ENCODE measurements at places on chromosomes 16 and 17.

DNA sequence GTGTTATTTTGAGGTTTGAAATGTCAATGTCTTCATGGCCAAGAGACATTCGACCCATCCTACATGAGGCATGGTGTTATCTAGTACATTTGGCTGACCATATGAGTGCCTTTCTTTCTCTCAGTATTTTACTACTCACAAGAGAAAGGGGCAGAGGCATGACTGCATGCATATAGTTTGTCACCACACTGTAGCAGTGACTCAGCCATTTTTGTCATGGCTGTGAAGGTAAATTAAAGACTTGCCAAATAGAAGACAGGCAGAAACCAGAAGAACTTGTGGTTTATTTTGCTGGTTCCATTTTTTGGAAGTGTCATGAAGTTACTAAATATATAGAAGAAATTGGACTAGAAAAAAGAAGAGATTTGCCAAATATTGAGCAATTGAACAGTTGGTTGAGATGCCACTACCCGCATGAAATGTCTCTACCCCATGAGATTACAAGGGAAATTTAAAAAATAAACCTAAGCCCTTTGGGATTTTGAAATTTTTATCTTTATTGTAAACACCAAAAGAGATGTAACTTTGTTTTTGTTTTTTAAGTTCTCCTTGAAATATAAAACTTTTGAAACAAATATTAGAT, 170.3 kb downstream of the CHD9 start:
- no peak for DNase-seq

DNA sequence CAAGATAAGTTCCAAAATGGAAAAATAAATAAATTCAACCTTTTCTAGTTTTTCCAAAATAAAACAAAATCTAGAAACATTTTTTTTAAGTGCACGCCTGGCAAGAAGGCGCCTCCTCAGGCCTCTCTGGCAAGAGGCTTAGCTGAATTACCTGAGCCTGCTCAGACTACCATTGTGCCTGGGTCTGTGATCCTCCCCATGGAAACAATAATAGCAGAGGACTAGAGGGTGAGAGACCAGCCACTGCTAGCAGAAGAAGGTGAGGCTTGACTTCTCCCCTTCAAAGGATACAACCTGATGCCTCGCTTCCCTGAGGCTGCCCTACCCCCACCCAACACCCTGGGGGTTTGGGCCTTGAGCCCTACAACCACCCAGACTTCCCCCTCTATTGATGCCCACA, 14.8 kb downstream of the TERB1 start:
- no peak for DNase-seq

- DNase-seq: no peak
These were observed 572 bp downstream of the PSMB6 start for GRCh38 chr17:4796552-4796920.

DNA sequence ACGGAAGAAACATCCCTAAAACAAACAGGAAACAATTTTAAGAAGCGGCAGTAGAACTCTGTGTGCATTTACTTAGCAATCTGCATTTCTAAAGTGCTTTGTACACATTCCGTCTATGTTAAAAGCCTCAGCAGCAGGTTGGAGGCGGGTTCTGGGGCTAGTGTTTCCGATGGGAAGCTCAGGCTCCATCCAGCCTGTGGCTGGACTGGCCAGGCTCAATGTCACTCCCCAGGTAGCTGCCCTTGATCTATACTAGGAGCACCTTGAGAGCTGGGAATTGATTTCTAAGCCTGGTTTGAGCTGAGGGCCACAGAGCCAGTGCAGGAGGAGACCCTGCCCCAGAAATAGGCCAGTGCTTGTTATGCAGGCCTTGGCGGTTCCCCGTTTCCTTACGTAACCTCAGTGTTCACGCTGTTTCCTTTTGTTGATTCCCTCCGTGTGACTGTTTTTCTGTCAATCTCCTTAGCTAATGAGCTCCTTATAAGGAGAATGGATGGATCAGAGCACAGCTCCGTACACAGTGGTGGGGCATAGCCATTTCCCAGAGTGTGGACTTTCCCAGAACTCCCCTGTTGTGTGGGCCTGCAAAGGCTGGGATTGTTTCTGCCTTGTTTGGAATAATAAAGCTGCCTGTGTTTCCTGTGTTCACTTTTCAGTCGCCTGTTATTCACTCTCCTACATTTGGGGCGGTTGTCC, 21.4 kb downstream of the ADORA2B start:
- no peak for DNase-seq

- DNase-seq: no peak
These were observed 26.0 kb downstream of the SYCE1L start for GRCh38 chr16:77225182-77225581.

GRCh38 chr16:86734543-86735460, 156.5 kb downstream of the FOXL1 start:
- DNase-seq: no peak

- DNase-seq: no peak
These were observed 75.7 kb upstream of the NKD1 start for GRCh38 chr16:50472472-50472871.

- no peak for DNase-seq
These were observed 14.2 kb downstream of the RAB40B start for GRCh38 chr17:82684228-82684841.

DNA sequence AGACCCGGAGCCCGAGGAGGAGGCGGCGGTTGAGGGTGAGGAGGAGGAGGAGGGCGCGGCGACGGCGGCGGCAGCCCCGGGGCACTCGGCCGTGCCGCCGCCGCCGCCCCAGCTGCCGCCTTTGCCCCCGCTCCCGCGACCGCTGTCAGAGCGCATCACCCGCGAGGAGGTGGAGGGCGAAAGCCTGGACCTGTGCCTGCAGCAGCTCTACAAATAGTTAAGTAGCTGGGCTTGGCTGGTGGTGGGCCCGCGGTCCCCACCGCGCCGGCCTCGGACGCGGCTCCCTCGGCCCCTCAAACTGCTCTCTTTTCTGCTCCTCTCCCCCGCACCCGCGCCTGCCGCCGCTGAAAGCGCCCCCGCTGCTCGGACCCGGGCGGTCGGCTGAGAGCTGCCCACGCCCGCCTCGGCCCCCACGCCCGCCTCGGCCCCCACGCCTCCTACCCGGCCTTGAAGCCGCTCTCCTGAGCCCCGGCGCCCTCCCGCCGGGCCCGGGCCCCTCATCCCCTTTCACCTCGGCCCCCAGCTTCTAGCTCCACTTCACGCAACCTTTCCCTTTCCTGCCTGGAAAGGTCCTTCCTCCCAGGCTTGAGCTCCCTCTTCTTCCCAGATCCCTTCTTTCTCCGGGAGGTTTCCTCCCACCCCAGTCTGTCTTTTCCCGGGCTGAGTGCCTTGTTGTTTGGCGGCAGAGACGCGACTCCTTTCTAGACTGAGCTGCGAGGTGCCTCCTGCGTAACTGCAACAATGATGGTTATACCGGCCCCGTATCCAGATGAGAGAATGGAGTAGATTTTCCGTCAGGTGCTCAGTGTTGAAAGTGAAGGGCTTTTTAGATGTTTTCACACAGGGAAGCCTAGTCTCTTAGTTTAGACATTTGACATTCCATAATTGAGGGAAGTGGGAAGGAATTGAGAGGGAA, 850 bp downstream of the PPM1E start:
- DNase-seq: no peak

GRCh38 chr17:82366749-82367148, 4.8 kb upstream of the UTS2R start:
- DNase-seq: no peak

DNA sequence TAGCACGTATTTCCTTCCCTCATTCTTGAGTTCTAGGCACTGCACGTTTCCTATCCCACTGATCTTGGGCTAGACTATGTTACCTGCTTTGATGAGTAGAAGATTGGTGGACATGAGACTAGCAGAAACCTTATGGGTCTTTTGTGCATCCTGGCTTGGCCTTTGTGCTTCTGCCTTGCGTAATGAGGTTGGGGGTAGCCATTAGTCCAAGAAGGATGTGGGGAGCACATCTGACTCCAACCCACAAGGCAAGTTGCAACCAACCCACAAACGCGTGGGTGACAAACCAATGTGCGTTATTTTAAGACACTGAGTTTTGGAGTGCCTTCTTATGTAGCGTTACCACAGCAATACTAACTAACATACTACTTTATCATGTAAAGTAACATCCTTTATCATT, 180.4 kb upstream of the IRX5 start:
- DNase-seq: no peak

DNA sequence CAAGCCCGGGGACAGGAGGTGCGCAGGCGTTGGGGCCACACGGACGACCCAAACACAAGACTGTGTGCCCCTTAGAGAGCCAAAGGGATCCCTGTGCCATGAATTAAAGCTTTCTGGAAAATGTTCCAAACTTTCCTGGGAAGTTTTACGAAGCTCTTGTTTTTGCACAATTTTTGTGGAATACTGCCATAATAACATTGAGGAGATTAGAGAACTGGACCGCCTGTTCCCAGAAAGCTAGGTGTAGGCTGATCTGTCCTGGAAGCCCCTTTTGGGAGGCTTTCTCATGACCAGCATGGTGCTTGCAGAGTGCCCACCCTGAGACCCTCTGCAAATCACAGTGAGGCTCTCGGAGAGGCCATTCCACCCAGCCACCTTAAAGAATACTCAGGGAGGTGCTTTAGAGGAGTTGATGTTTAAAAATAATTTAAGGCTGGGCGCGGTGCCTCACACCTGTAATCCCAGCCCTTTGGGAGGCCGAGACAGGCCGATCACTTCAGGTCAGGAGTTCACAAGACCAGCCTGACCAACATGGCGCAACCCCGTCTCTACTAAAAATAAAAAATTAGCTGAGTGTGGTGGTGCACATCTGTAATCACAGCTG, 1.1 kb downstream of the KDM8 start:
- DNase-seq: no peak

- no peak for DNase-seq
These were observed 16.0 kb downstream of the HOXB4 start for GRCh38 chr17:48561884-48562810.

DNA sequence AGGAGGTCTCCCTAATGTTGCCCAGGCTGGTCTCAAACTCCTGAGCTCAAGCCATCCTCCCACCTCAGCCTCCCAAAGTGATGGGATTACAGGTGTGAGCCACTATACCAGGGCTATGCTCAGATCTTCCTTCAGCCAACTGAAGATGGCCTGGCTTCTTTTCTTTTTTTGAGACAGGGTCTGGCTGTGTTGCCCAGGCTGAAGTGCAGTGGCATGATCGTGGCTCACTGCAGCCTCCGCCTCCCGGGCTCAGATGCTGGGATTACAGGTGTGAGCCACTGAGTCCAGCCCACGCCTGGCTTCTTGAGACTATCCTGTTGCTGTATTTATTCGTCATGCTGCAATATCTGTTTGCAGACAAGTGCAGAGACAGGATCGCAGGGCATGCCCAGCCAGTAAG, 4.1 kb downstream of the SLC25A19 start:
- DNase-seq: no peak

GRCh38 chr17:71486261-71486660, 634.6 kb upstream of the SOX9 start:
- no peak for DNase-seq

DNA sequence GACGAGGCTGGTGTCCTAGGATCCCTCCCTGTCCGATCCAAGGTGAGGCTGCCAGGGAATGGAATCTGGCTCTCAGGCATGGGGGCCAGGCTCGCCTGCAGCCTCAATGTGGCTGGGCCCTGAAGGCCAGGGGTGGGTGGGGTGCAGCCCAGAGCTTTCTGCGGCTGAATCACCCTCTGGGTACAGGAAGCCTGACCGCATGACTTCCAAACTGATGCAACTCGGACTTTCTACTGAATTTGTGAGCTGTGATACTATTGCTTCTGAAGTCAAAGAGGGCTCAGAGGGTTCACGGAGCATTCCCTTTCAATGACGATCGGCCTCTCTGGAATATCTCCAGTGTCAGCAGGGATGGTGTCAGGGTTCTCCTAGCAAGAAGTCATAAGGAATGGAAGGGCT, 123.7 kb downstream of the METRNL start:
- DNase-seq: peak; percentile 99

DNA sequence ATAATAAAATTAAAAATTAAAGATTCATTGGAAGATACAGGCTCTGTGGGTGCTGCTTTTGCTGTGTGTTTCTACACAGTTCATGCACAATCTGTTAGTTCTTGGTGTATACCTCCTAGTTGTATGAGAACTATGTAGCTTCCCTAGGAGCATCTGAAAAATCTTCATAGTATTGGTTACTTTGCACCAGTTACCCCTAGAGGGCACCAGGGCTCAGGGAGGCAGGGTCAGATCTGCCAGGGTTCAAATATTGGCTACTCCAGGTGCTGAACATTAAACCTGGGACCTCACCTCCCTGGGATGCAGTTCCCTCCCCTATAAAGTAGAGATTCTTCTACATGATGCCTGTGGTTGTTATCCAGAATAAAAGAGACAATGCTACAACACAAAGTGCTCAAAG, 583.0 kb upstream of the CDH11 start:
- DNase-seq: no peak

- no peak for DNase-seq
These were observed 13.8 kb upstream of the DUSP14 start for GRCh38 chr17:37475731-37476420.

DNA sequence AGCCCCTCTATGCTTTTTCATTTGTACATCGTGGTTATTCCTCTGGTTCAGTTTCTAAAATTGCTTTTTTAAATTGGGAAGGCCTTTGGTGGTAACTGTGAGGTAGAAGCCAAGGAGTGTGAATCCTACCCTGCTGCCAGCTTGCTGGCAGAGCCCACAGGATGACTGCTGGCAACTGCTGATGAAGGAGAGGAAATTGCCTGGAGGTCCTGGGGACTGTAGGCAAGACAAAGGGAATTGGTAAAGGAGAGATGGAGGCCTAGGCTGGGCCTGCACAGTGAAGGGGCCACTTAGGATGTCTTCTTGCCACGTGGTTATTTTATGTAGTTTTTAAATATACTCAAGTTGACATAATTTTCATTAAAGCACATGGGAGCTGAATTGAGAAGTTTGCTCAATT, 15.8 kb downstream of the C17orf58 start:
- no peak for DNase-seq

GRCh38 chr17:44501866-44502375, 1.3 kb downstream of the GPATCH8 start:
- DNase-seq: no peak

- DNase-seq: no peak
These were observed 22.9 kb downstream of the MARVELD3 start for GRCh38 chr16:71648921-71649320.

DNA sequence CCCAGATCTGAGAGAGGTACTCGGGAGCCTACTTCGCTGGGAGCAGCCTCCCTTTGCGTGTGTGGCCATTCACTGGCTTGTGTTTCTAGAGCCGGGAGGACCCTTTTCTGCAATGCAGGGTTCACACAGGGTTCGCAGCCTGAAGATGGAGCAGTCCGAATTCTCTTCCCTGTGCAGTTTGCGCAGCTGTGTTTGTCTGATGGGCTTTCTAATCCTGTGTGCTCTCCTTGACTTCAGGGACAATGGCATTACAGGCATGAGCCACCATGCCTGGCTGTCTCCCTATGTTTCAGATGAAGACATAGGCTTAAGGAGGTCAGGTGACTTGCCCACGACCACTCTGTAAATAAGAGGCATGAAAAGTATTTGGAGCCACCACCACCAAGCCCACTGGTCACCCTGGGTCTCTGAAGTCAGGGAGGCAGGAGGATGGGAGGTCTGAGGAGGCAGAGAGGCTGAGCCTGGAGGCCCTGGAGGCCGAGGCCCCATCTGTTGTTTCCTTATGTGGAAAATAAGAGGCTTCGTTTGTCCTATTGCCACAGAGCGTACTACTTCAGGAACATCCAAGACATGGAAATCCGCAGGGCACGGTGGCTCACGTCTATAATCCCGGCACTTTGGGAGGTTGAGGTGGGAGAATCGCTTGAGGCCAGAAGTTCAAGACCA, 5.0 kb upstream of the STH start:
- DNase-seq: no peak

- DNase-seq: no peak
These were observed 16.3 kb downstream of the SLFN12L start for GRCh38 chr17:35521150-35521549.
